Activated CD4-positive, alpha-beta T cell treated with anti-CD3 and anti-CD28 coated beads, Interleukin-2, amount 10 ng/mL, durations not matched to agents 7 days and 5 days (primary cell): ENCODE measurements at places on chromosomes 2 and 18. TPM values are rescaled to one million over a fixed set of nuclear protein-coding genes. Genes with fewer than 3 reads are reported as not detected.
A peak's percentile ranks its signal among the peaks of the same experiment; 100 is the strongest.

DNA sequence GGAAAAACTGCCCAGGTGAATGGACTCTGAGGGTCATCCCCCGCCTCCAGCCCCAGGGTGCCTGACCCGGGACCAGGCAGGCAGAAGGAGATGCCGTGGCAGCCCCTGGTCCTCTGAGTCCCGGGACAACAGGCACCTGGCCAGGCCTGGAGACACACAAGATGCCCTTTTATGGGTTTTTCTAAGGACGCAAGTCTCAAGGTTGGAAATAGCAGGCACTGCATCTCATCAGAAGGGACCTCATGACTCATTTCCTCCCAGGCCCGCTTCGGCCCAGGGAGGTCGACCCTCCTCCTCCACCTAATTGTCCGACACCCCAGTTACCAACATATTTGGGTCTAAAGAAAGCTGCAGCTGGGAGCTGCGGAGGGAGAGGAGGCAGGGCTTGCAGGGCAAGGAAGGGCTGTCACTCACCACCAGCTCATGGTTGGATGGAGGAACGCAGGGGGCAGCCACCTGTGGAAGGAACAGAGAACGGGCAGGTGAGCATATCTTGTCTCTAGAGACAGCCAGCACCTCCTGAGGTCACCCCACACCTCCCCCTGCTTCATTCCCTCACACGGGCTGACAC lies 82.9 kb downstream of the TNS1 start:
- no peak for DNase-seq

DNA sequence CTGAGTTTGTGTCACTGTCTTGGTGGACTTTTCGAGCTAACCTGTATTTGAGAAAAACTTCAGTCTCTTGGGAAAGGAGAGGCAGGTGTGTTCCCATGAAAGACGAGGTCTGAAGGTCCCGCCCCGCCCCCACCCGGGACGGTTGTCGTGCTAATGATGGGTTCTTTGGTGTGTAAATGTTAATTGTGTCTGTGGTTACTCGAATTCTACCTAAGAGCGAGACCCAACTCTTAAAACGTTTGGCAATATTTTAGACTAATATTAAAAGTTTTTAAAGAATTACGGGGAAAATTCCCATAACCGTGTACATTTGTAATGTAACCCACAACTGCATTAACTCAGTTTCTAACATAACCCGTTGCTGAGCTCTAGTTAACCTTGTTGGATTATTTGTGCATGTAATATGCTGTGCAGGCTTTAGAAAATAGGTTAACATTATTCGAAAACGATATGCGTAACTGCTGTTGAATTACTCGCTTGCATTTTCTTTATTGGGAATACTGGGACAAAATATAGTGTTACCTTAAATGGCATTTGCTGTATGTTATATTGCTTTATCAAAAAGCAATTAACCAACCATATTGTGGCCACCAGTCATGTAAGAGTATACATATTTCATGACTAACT lies 833 bp downstream of the EPB41L5 start:
- no peak for DNase-seq

The TRIB2 gene
- total RNA-seq, result 96.5 TPM

DNA sequence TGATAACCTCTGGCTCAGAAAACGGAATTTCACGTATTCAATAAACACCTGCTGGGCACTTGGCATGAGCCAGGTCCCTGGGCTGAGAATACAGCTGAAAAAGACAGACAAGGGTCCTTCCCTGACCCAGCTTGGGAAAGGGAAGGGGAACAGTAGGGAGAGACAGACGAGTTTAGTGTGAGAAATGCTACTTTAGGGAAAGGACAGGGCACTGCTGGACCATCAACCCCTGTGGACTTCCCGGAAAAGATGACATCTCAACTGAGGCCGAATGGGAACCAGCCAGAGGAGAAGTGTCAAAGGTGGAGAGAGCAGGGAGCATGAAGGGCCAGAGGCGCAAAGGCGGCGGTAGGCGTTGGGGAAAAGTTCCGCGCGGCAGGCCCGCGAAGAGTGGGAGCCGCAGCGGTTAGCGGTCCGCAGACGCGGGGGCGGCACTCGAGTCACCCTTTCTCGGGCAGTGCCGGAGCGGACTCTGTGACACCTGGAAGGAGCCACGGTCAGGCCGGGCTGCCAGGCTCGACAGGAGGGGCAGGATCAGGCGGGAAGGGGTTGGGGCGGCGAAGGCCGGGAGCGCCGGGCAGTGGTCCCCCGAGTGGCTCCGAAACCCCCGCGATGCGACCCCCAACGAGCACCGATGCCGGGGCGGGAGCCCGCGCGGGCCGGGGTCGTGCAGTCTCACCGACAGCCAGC lies 519 bp downstream of the TEX261 start:
- DNase-seq, result peak; percentile 35

The KYNU gene
- total RNA-seq, result not detected

GRCh38 chr2:143545949-143546255 lies 416.7 kb downstream of the ARHGAP15 start:
- DNase-seq, result no peak

DNA sequence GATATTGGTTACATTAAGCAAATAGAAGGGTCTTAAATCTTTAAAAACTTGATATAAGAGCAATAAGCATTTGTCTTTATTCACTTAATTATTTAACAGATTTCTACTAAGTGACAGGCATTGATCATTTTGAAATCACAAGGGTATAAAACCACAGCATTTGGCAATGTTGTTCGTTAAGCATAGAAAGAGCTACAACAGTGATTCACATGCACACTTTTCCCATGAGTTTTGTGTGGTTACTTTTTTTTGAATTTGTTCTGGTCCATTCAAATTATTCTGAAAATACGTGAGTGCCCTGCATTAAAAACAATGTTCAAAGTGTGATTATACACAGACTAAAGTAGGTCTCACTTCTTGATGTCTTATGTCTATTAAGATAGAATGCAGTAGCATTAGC lies 52.2 kb downstream of the LYPD6B start:
- no peak for DNase-seq

The PLEK gene
- 0.40 TPM for total RNA-seq

- DNase-seq, result no peak
Measured at GRCh38 chr2:85681776-85682175, 12.4 kb upstream of the GNLY start.

The PSMA8 gene
- total RNA-seq, result 0.89 TPM

GRCh38 chr2:101734505-101735165 lies 37.1 kb downstream of the MAP4K4 start:
- DNase-seq, result no peak

DNA sequence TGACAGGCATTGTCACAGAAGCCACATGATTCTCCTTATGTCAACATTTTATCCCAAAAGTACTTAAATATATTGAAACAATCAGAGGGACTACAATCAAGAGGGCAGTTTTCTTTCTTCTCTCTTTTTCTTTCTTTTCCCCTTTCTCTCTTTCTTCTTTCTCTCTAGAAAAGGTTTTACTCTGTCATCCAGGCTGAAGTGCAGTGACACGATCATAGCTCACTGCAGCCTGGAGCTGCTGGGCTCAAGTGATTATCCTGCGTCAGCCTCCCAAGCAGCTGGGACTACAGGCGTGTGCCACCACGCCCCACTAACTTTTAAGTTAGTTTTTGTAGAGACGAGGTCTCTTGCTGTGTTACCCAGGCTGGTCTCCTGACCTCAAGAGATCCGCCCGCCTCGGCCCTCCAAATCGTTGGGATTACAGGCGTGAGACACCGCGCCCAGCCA lies 1.0 kb upstream of the PRKD3 start:
- DNase-seq, result no peak

The RBM43 gene
- total RNA-seq, result 8.2 TPM

DNA sequence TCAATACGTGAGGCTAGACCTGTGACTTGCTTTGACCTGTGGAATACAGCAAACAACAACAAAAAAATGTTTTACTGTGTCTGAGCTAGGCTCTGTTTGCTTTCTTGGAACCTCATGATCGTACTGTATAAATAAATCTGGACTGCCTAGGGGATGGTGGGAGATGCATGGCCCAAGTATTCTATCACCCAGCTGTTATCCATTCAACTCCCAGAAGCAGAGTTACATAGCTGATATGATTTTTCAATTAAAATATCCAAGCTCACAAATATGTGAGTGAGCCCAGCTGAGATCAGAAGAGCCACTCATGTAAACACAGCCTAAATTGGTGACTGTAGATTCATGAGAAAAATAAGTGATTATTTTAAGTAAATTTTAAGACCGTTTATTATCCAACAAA lies 154.1 kb upstream of the THUMPD2 start:
- DNase-seq, result no peak

The TUBB8B gene
- total RNA-seq, result not detected

- no peak for DNase-seq
Measured at GRCh38 chr2:226087505-226088365, 688.2 kb downstream of the NYAP2 start.

- no peak for DNase-seq
Measured at GRCh38 chr18:60898111-60898510, 435.1 kb upstream of the CDH20 start.

The SLC19A3 gene
- not detected for total RNA-seq

- no peak for DNase-seq
Measured at GRCh38 chr2:174007010-174007409, 41.8 kb upstream of the SP3 start.

DNA sequence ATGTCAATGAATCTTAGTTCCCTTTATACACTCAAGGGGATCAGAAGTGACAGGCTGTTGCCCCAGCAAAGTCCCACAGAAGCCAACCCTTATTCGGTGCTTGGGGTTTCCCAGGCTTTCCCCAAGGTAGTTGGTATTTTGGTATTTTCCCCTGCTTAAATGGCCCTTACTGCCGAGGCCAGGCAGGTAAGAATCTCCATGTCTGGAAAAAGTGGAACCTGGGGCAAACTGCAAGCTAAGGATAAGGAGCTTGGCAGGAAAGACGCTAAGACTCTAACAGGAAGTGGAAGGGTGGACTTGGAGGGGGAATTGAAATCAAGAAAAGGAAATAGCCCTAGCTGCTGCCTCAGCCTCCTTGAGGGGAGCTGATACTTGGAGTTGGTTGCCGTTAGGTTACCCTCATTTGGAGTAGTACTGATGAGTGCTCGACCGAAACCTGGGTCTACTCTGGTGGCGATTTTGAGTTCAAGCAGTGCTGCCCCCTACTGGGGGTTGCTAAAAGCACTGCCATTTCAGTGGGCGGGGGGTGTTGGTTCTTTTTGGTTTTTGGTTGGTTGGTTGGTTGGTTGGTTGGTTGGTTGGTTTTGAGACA lies 3.3 kb upstream of the GPBAR1 start:
- peak; percentile 67 for DNase-seq

DNA sequence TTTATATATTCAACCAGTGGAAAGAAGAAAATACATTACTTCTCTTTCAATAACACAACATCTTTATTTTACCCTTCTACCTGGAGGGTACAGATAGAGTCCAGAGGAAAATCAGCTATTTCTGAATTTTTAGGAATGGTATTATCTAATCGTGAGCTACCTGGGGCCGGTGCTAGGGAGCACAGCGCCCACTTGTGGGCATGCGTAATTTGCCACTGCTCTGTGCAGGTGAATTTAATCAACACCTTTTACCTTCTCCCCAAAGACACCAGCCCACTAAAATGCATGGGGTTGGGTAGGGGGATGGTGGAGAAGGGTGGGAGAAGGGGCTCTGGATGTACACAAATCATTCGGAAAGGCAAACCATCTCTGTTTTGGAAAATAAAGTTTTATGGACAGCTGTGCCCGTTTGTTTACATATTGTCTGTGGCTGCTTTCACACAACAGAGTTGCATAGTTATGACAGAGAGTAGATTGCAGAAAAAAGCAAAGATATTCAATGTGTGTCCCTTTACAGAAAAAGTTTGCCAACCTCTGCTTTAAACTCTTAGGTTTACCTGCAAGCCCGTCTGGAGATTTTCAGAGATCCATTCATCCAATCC lies 51.5 kb upstream of the DCC start:
- DNase-seq, result no peak

DNA sequence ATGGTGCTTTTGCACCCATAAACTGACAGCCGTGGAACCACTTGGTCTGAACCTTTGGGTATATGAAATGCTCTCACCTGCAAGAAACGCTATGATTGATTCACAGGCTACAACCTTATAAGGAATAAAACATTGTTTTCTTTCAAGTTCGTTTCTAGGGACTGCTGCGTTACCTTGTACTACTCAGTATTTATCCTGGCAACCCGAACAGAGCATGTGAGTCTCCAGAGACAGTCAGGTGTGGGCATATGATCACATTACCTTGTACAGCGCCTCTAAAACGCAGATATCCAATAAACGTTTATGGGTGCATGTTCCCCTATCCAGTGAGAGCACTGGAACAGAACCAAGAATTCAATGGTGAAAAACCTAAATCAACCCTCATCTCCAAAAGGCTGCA lies 1.7 kb downstream of the CCBE1 start:
- DNase-seq, result no peak

The NEU2 gene
- not detected for total RNA-seq

The CHST9 gene
- not detected for total RNA-seq

- no peak for DNase-seq
Measured at GRCh38 chr18:36525913-36526312, 228.4 kb downstream of the FHOD3 start.

- DNase-seq, result no peak
Measured at GRCh38 chr2:13768274-13768673, 864.2 kb upstream of the LRATD1 start.

GRCh38 chr18:77223653-77224052 lies 26.0 kb upstream of the GALR1 start:
- no peak for DNase-seq

GRCh38 chr18:58541146-58541788 lies 87.6 kb downstream of the ALPK2 start:
- DNase-seq, result no peak

DNA sequence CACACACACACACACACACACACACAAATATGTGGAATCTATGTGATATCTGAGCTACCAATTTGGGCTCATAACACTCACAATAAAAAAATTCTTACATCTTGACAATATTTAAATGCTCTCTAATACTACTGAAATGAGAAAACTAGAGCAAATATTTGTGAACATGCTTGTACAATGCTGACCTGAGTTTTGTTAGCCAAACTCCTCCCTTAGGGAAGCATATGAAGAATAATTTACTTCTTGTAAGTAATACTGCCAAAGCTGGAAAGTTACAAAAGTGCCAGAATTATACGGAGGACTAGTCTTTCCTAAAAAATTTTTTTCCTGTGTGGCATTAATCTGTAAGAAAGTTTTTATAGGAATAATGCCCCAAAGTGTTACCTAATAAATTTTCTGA lies 18.5 kb downstream of the MBD2 start:
- DNase-seq, result no peak

The AQP12B gene
- not detected for total RNA-seq

The PKDCC gene
- not detected for total RNA-seq

DNA sequence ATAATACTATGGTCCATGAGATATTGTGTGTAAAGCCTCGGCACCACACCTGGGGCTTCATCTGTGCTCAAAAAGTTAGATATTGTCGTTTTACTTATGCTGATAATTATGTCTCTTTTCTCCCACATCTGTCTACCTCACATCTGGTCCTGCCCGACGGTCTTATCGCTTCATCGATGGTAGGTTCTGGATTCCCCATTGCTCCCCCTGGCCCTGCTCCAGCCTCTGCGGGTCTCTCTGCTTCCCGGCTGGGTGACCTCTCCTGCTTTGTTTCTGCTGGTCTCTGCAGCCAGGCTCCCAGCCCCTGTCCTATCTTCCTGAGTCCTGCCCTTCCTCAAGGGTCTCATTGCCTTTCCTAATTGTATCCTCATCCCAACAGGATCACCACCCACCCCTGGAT lies 294.2 kb downstream of the NDUFA10 start:
- no peak for DNase-seq
